ENCODE measurements at places on chromosomes 11 and 22.

DNA sequence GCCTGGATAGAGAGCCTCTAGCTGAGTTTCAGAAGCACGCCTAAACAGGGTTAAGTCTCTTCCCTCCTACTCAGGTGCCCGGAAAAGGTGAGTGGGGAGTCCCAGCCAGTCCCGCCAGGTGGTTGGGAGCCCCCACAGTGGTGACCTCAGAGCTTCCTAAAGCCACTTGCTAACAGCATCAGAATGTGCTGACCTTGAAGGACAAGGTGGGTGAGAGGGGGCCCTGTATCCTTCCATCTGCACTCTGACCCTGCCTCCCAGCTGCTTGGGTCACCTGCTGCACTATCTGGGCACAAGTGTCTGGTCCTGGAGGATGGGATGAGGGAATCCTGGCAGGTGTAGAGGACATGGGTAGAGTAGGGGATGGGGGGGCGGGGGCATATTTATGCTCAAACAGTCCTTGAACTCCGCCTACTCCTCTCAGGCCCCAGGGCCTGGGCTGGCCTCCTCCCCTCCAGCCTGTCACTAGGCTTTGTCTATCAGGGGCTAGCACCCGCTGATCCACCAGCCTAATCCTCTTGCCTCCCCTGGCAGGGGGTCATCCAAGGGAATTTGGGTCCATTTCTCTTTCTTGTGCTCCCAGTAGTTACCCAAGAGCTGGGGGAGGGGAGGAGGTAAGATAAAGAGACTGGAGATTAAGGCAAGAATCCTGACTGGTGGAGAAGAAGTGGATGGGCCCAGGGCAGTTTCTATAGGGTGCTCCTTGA, 3.4 kb downstream of the USP2 start:
- DNase-seq: no peak

DNA sequence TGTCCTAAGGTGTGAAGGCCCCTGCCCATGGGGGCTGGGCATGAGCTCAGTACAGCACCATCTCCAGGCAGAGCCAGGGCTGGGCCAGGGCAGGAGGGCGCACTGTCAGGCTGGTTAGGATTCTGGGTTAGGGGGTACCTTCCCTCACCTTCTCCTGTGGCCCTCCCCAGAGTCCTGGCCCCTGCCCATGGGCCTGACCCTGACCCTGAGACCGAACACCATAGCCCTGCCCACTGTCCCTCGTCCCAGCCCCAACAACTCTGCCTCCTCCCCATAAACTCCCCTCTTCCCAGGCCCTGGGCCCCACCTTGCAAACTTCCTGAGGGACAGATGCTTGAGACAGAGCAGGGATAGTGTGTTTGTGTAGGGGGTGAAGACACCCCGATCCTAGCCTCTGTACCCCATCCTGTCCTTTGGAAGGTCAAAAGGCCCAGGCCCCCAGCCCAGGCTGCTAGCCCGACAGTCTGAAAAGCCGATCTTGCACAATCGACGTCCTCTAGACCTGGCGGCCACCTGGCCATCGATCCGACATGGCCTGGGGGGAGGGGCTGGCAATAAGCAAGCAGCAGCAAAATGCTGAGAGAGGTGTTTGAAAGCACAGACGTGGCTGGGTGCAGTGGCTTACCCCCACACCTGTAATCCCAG, 2.7 kb upstream of the TMPRSS6 start:
- no peak for DNase-seq

- DNase-seq: no peak
Measured at GRCh38 chr11:85918910-85919794, 64.0 kb downstream of the CCDC83 start.

GRCh38 chr11:898143-898511, 12.5 kb downstream of the CHID1 start:
- DNase-seq: no peak

- DNase-seq: no peak
Measured at GRCh38 chr11:17013548-17014320, 480 bp downstream of the PLEKHA7 start.

DNA sequence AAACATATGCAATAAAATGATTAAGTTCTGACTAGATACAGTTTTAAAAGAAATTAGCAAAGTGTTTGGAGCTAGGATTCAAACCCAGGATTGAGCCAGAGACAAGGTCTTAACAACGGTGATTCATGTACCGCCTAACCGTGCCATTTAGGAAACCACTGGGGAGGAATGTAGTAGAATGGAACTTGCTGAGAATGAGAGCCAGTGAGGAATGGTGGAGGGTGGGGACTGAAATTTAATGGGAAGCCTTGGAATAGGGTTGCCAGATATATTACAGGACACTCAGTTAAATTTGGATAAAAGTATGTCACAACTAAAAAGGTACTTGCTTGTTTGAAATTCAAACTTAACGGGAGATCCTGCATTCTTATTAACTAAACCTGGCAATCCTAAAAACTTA, 30.4 kb upstream of the TMEM86A start:
- no peak for DNase-seq

All from esophagus muscularis mucosa (tissue), 4 donors.